OCI-LY7 (cell line): ENCODE measurements at places on chromosomes 2 and 18.

DNA sequence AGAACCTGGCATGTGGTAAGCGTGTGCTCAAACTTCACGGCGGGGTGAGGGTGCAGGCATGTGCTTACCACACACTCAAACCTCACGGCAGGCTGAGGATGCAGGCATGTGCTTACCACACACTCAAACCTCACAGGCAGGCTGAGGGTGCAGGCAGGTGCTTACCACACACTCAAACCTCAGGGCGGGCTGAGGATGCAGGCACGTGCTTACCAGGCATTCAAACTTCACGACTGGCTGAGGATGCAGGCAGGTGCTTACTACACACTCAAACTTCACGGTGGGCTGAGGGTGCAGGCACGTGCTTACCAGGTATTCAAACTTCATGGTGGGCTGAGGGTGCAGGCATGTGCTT, 105.0 kb upstream of the ALKAL2 start:
- no peak for DNase-seq

GRCh38 chr18:23718243-23718720, 29.0 kb downstream of the LAMA3 start:
- no peak for DNase-seq

- DNase-seq = peak; percentile 36
Observed at GRCh38 chr18:13597068-13597467, 129.3 kb downstream of the FAM210A start.

- DNase-seq = no peak
Observed at GRCh38 chr18:1968801-1969498, 602.4 kb downstream of the METTL4 start.

DNA sequence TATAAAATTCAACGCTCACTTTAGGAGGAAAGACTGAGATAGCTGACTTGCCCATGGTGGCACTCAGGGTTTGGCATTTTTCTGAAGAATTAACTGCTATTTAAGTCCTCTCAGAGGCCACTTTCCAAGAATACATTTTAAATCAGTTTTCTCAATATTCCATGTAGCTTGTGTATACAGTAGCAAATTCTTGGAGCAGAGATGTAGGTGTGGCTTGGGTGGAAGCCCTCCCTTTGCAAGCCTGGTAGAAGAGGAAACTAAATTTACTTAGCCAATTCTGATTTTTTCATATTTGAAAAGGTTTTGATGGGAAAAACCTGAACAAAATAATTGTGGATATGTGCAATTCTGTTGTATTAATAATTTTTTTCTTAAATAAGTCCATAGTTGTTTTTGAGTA, 14.0 kb upstream of the ITGAV start:
- no peak for DNase-seq

DNA sequence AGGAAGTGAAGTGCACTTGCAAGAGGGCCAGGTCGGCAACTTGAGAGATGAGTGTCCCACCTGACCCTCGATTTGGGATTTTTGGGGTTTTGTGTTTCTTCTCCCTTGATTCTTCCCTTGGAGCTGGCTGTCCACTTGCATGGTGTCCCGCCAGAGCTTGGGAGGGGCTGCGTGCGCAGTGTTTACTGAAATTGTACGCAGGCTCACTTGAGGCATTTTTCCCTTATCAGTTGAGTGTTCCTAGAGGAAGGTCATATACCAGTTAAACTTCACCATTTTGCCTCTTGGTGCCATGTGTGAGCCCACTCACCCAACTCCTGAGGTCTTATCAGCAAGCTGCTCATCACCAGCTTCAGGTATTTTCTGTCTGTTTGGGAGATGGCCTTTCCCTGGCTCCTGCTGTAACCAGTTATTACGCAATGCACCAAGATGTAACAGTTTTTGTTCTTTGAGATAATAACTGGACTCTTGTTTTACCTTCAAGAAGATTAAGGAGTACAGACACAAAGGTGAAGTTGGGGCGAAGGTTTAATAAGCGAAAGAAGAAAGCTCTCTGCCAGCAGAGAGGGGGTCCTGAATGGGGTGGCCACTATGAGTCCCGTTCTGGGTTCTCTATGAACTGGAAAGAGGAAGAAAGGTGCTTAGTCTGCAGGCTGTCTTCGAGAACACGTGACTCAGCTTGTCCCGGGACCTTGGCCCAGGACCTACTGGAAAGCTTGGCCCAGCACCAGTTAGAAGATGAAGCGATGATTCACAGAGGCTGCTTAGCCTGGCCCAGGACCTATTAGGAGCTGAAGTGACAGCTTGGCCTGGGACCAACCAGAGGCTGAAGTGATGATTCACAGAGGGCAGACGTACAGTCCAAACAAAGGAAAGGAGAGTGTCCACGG, 21.5 kb upstream of the TXNL4A start:
- DNase-seq = no peak

DNA sequence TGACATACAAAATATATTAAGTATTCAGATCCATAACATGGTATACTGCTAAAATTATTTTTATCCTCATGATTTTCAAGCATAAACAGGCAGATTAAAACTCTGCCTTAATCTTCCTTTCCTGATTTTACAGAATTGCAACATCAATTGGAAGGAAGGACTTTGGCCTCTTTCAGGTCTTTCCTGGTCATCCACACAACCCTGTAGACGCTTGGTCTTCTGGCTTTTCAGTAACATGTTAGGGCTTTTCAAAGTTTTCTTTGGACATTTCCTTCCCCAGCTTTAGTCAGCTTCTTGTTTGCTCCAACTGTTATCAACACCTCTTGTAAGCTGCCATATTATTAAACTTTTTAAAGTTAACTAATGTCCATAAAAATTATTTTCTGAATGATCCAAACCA, 1364.9 kb upstream of the NRXN1 start:
- no peak for DNase-seq

GRCh38 chr2:234745347-234745746, 206.5 kb upstream of the SH3BP4 start:
- no peak for DNase-seq

- no peak for DNase-seq
Observed at GRCh38 chr2:43340945-43341356, 114.5 kb upstream of the ZFP36L2 start.

DNA sequence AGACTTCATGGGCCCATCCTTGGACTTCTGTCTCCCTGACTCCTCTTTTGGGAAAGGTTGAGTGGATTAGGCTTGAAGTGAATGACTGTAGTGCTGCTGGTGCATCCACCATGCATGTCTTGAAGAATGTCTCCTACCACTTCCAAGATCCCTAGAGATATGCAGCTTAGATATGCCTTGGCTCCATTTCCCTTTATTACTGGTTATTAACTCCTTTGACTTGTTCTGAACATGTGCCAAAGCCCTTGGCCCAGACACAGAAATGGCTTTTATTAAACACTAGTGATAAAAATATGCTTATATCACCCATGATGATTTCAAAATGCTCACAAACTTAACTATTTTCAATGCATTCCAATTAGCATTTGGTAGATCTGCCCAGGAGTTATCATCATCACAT, 90.0 kb upstream of the SLC14A2 start:
- DNase-seq = no peak

- no peak for DNase-seq
Observed at GRCh38 chr2:217383620-217384019, 523.8 kb upstream of the TNP1 start.

DNA sequence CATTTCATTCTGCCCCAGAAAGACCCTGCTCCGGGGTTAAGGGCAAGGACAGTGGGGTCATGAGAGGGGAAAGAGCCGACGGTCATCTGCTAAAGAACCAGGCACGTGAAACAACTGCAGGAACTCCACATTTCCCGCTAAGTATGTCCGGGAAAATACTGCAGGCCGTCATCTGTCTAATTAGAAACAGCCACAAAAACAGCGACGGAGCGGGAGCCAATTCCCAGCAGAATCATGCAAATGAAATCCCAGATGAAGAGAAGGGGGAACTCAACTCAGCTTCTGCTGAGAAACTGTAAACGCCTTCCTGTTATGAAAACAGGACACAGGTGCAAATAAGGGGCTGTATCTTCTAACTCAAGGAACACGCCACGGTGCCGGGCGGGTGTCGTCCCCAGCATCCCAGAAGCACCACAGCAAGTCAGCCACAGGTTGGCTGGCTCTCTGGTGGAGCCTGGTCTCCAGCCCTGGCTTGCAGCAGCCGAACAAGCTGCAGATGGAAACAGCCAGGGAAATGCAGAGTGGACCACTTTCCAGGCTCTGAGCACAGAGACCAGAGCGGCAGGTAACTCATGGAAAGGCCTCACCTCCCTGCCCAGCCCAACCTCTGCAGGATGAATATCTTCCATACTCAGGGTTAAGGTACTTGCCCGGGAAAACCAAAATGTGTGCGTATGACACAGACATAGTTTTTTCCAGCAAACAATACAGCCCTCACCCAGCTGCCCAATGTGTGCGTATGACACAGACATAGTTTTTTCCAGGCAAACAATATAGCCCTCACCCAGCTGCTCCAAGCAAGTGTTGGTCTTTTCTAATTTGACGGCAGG, 28.9 kb downstream of the PXDN start:
- no peak for DNase-seq

DNA sequence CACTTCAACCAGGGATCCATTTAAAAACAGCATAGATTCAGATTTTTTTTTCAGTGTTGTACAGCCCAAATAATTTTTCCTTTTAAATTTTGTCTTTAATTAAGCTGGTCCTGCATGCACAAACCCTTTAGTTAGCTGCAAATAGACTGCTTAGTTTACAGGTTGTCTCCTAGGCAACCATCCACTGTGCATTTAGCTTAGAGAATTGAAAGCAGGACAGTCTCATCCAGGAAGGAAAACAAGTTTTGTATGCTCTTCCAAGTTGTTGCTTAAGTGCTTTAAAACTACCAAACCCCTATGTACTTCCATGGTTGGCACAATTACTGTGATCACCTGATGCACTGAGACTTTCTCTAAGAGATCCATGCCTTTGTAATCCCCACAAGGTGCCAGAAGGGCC, at the start of gene MAP3K19:
MAP3K19 (minus strand) TSS at position 148 of the 400 bp plus-strand sequence. CDS start 22,800 bp downstream, outside the sequence.
- no peak for DNase-seq

DNA sequence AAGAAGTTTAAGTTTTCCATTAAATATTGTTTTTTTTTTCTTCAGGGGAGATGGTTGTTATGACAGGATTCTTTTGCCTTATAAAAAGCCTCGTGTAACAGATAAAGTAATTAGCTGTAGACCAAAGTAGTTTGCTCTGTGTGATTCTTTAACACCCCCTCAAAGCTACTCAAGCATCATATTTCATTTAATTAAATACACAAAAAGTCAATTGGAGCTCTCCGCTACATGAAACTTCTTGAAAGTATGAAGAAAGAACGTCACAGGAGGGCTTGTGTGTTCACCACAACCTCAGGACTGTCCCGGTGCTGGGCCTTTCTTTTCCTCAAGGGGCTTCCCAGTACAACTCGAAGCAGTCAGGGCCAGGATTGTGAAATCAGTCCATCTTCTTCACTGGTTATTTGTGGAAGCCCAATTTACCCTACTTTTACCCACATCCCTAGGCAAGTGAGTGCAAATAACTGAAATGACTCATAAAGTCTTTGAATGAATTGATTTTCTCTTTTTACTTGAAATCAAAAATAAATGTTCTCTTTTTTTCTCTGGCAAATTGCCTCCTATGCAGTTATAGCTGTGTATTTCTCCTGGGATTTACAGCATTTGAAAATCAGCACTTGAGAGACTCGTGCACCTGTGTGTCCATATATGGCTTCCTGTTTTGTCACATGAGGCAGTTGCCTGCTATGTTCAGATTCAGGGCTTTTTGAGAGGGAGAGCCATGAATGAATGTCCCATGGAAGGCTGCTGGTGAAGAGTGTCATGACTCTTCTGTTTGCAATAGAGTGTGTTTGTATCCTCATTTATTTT, 48.6 kb downstream of the LINC00305 start:
- DNase-seq = peak; percentile 58

DNA sequence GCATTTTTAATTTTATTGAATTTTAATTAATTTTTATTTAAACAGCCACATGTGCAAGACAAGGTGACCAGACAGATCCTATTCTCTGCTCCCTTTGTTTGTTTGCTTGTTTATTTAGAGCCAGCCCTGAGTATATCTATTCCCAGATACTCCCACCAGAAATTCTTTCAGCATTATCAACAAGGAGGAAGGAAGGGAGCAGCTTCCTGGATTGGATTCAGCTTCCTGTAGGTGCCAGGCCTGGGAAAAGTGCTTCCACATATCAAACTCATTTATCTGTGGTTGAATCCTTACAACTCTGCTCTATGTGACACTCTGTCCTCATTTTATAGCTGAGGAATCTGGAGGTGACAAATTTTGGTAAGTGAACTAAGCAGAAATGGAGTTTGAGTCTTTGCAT, 60.5 kb upstream of the KLF7 start:
- DNase-seq = no peak

GRCh38 chr2:23200068-23200786, 184.8 kb upstream of the KLHL29 start:
- no peak for DNase-seq

DNA sequence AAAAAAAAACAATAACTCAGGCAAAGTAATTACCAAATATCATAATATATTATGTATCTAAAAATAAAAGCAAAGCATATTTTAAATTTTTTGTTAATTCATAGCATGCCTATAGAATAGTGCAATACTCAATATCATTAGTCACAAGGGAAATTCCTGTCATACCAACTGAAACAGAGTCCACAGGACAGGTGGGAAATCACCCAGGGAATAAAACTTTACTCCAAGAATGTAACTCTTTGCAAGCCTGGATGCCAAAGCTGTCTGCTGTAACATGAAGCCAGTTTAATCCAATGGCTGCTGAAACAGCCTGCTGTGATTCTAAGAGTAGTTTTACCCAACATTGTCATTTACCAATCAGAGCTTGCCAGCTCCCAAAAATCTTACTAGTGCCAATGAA, 40.0 kb upstream of the SULT1C3 start:
- DNase-seq = no peak

- DNase-seq = no peak
Observed at GRCh38 chr2:72128843-72129227, 18.8 kb downstream of the CYP26B1 start.

- DNase-seq = no peak
Observed at GRCh38 chr2:36287363-36288275, 68.0 kb upstream of the CRIM1 start.

DNA sequence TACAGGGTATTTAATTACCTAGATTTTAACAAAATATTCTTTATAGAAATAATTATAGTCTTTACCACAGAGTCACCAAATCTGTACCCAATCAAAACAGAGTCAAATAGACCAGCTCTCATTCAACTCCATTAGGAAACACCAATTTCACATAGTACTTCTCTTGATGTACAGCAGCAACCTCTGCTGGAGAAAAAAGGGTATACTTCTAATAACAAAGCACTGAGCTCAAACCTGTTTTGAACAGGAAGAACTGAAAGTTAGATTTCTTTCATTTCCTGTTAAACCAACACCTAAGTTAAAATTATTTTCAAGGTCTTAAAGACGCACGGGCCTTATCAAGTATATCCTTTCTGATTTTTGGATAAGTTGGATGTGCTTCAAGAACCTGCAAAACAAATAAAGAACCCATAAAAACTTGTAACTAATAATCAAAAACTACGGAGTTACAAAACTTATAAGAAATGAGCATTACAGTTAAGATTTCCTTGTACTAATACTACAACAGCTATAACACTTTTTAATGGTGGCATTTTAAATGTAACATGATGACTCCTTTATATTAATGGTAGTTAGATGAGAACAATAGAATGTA, 79.0 kb downstream of the TTC21B start:
- peak; percentile 81 for DNase-seq

DNA sequence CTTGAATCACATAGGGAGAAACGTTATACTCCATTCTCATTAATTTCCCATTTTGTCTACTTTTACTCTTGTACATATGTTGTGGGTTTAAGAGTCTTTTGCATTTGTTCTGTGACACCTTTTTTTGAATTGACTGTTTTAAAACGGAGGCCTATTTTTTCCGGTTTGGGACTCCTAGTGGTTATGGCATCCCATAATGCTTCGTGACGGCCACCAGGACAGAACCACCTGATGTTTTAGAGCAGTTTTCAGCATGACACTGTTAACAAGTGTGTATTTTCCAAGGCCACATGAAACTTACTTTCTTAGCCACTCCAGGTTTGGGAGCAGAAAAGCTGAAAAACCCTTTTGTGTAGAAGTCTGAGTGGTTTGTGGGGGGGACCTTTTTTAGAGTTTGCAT, 8.4 kb downstream of the SOX11 start:
- DNase-seq = peak; percentile 64
